ENCODE measurements at places on chromosomes 16 and 17.

- DNase-seq, result no peak
These were observed 184.0 kb upstream of the RBFOX1 start for GRCh38 chr16:7148606-7149005.

DNA sequence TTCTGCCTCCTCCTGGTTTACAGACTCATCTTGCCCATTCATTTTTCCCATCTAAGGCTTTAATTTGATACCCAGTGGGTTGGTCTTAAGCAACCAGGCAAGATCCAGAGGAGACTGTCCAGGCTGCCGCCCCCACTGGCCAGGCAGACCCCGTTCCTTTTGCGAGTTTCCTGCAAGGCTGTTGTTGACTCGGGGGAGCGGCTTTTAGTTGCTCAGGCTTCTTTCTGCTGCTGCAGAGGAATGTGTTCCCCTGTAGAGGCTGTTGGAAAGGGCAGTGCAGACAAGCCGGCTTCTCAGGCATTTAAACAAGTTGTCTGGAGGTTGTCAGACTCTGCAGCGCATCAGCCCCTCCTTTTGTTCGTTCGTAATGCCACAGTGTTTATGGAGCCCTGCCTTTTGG is 231.2 kb downstream of the PRKCA start:
- DNase-seq, result peak; percentile 80

DNA sequence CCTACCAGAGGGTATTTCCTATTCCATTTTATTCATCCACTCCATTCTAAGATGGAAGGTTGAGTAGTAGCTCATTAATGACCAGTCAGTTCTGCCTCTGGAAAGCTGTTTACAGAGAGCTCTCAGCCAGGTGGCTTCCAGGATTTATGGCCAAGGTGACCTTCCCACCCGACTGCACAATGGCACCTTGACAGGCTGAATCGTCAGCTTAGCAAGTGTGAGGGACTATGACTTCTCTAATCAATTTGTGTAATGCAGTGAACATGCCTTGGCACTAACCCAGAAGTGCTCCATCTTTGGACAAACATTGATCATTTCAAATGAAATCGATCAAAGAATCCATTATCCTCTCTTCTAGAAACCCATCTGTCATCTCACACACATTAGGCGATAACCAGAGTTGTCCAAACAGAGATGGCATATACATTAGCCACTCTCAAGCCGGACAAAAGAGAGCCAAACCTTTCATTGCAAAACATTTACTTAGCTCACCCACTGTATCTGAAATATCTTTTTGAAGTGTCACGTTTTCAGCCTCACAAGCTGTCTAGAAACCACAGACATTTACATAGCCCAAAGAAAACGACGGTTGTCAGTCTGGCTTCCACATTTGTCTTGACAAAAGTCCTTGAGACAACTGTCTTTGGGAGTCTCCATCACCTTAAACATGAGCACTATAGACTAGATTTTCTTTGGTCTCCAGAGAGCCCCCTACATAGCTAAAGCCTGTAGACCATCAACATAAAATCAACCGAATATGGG is 35.6 kb downstream of the CLEC3A start:
- DNase-seq, result no peak

DNA sequence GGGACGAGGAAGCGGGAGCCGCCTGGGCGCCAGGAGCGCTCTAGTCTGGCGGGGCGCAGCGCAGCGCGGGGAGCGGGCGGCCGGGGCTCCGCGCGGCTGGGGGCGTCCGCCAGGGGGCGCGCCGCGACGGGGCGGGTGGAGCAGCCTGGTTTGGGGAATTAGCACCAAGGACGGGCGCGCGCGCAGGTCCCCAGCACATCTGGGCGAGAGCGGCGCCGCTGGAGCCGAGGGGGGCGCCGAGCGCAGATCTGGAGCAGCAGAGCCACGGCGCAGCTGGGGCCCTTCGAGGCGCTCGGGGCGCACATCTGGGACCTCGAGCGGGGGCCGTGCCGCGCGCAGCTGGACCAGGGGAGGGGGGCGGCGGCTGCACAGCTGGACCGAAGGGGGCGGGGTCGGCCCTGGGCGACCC is at the start of gene NXPH3:
Gene NXPH3, plus strand, starts transcription at position 193 of the 409 bp plus-strand sequence. CDS start 349 bp downstream, outside the sequence.
- no peak for DNase-seq

- no peak for DNase-seq
These were observed 35.0 kb downstream of the PSME3IP1 start for GRCh38 chr16:57150682-57151330.

GRCh38 chr16:85146532-85146797 is 34.2 kb upstream of the CIBAR2 start:
- DNase-seq, result no peak

DNA sequence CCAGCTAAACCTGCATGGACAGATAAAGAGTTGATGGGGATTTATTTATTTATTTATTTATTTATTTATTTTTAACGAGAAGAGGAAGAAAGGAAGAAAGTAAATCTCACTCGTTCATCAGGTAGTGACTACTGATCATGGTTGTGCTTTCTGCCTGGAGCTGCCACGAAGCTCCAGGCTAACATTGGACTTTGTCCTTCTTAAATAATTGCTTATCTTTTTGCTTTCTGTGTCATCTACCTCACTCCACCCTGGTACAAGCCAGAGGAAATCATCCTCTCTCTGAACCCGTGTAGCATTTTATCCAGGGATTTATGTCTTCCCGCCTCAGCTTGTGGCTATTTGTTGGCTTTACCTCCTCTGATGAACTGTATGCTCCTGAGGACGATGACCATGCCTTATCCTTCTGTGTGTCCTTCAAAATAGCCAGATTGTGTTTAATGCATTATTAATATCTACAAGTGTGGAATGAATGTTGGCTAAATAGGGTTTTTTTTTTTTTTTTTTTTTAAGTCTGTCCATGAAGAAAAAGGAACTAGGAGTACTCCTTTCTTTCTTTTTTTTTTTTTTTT is 8.0 kb upstream of the SLC12A3 start:
- no peak for DNase-seq

DNA sequence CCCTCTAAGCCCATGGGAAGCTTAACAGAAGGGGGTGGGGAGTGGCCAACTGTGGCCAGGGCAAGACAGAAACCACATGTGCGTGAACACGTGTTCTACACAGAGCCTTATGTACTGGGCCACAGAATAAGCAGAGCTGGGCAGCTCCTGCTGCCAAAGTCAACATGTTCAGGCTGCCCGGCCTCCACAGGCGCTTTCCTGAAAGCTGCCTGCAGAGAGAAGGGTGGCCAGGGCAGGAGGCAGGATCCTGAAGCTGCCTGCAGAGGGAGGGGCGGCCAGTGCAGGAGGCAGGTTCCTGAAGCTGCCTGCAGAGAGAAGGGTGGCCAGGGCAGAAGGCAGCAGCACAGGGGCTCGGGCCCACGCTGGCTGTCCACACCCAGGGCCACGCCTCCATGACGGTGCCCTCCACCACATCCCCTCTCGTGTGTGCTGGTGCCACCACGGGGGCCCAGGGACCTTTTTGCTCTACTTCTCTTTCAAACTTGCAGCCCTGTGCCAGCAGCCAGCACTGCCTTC is 79.5 kb downstream of the ANKRD11 start:
- DNase-seq, result peak; percentile 75

- peak; percentile 62 for DNase-seq
These were observed 77.0 kb upstream of the TNRC6C start for GRCh38 chr17:77881545-77881944.

DNA sequence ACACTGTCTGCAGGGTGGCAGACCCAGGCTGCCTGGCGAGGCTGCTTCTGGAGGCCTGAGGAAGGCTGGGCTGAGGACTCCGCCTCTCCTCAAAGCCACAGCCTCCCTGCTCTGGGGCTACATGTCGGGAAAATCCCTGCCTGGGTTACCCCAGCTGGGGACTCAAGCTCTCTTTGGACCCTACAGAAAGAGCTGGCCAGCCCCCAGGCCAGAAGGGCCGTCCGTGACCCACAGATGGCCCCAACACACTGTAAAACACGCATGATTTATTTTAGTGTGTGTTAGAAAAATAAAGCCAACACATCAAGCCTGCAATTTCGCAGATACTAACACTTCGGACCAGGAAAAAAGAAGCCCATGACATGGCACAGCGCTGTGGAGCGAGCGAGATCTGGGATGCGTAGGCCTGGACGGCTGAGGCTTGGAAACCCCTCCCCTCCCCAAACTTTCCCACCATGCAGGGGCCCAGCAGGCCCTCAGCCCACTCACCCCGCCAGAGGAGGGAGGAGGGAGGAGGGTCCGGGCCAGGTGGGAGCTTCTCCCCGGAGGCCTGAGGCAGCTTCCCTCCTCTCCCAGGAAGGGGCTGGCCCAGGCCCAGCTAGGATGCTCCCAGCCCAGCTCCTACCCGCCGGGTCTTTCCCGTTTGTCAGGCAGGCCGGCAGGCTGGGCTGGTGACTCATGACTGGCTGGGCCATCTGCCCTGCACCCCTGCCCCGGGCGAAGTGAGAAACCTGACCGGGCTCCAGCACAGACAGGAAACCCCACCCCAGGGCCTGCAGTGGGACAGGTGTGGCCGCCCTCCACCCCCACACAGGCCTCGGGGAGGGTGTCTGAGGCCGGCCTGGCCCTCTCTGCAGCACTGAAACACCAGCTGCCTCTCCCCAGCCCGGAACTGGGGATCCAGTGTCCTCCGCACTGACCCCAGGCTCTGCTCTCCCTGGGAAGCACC is 34.1 kb upstream of the SLC38A10 start:
- peak; percentile 87 for DNase-seq

DNA sequence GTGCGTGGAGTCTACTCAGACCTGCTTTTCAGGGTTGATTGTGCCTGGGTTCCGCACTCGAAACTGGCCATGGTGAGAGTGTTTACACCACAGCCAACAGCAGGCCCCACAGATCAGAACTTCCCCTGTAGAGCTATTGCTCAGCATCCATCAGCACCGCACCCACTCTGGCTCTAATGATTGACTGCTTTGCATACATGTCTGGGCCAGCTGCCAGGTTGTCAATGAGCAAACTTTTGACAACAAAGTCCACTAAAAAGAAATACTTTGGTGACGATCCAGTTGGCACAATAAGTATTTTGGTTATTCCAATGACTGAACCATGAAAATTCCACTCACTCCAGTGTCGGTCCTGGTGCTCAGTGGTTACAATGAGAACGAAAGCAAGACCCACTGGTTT is 190.7 kb downstream of the FOXL1 start:
- DNase-seq, result peak; percentile 87

GRCh38 chr17:66687570-66688284 is 147.2 kb upstream of the CACNG5 start:
- no peak for DNase-seq

GRCh38 chr16:740459-740763 is 386 bp downstream of the CIAO3 start:
- no peak for DNase-seq

DNA sequence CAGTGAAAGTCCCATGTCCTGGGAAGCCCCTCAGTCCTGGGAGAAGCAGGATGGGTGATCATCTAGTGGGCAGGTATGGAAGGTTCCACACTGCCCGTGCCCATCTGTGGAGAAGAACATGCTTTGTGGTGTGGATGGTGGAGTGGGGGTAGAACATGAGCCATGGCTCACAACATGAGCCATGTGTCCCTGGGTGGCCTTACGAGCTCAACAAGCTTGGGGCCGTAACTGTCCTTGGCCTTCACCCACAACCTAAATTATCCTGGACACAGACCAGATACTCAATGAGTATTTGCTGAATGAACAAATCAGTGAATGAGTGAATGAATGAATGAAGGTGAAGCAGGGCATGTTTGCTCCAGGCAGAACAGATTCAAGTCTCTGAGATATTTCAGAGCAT is 13.5 kb downstream of the SOX8 start:
- no peak for DNase-seq

DNA sequence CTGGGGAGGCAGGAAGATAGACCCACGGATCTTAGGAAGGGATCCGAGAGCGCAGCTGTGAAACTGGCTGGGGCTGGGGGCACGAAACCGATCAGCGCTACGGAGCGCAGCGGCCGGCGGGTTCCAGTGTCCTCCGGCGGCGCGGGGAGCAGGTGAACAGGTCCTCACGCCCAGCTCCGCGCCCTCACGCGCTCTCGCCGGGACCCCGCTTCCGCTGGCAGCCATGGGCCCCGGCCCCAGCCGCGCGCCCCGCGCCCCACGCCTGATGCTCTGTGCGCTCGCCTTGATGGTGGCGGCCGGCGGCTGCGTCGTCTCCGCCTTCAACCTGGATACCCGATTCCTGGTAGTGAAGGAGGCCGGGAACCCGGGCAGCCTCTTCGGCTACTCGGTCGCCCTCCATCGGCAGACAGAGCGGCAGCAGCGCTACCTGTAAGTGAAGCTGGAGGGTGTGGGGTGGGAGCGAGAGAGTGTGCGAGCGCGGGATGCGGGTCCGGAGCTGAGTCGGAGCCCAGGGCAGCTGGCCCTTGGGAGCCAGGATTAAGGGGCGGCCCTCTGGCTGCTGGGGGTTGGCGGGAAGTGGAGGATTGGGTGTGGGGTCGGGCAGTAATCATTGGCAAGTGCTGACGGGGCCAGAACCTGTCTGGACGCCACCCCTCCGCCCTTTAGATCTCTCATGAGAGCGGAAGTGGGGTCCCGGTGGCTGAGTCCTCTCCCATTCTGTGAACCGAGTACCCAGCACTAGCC is 479 bp downstream of the ITGA3 start:
- DNase-seq, result peak; percentile 54

- DNase-seq, result no peak
These were observed 7.5 kb upstream of the NOS2 start for GRCh38 chr17:27807567-27808470.

DNA sequence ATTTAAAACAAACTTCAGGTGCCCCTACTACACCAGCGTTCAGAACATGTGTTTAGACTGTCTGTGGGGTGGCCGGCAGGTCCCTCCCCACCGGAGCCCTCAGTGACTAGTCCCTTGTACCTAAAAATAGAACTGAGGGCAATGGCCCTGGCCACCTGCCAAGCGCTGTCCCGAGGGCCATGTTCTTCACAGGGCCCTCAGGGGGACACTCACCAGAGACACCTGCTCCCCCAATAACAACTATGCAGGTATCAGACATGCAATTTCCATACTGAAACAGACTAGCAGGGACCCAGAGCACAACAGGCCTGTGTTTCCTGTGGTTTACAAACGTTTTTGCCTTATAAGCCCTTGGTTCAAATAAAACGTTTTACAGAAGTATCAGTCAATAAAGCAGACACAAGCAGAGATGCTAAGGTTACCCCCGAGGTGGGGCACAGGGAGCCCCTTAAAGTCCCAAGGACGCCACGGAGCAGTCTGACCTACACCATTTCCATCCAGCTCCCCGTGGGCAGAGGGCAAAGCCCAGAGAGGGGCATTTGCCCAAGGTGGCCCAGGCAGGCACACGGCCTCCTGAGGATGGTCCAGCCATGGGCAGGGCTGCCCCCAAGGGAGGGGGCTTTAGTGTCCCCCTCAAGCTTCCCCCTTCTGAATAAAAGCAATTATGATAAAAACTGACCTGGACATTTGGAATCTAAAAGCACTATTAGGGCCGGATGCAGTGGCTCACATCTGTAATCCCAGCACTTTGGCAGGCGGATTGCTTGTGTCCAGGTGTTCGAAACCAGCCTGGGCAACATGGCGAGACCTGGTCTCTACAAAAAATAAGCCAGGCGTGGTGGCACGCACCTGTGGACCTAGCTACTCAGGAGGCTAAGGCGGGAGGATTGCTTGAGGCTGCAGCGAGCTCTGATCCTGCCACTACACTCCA is 896 bp upstream of the MYLK3 start:
- no peak for DNase-seq

DNA sequence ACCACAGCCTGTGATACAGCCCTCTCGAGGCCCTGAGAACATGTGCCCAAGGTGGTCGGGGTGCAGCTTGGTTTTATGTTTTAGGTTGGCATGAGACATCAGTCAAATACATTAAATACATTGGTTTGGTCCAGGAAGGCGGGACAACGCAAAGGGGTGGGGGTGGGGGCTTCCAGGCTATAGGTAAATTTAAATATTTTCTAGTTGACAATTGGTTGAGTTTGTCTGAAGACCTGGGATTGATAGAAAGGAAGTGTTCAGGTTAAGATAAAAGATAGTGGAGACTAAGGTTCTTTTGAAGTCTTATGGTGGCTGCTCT is 1.2 kb upstream of the ZKSCAN2 start:
- DNase-seq, result no peak

- no peak for DNase-seq
These were observed 32.4 kb downstream of the LCMT1 start for GRCh38 chr16:25143928-25144327.

All from fibroblast of upper back skin (primary cell).